ENCODE measurements at places on chromosomes 2 and 18.

DNA sequence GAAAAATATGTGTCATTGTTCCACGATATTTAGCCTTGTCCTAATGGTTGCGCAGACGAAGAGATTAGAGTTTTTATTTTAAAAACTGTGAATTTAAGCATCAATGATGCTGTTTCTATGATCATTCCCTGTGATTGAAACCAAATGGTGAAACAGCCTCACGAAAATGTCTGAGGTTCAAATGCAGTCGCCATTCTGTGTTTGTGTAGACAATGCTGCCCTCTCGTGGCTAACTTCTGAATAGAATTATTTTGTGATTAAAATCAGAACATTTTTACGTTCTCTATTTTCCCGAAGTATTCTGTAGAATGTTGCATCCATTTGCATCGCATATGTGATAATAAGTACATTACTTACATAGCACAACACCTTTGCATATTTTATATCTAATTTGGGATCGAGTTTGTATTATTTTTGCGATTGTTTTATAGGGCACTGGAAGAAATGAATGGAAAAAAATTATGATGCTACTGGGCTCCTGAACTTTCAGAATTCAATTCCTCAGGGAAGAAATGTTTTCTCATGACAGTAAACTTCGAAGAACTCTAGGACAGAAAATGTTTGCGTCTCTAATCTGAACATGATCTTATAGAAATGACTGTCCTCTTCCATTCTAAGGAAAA, 54.8 kb upstream of the CREB1 start:
- peak; percentile 66 for DNase-seq

DNA sequence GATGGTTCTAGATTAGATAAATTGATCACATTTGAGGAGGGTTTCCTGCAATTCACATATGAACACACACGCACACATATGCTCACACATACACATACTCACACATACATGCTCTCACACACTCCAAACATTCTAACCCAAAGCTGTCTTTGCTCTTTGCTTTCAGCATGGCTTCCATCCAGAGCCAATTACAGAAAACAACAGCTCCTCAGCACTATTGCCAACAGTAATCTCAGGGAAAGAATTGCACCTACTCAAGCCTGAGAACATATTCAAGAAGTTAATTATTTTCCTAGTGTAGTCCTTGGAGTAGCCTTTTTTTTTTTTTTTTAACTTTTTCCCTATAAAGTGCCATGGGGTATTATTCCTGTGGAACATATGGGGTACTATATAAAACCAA, 246.9 kb upstream of the PARD3B start:
- DNase-seq, result no peak

- no peak for DNase-seq
Observed at GRCh38 chr2:45983213-45983612, 314.0 kb upstream of the EPAS1 start.

DNA sequence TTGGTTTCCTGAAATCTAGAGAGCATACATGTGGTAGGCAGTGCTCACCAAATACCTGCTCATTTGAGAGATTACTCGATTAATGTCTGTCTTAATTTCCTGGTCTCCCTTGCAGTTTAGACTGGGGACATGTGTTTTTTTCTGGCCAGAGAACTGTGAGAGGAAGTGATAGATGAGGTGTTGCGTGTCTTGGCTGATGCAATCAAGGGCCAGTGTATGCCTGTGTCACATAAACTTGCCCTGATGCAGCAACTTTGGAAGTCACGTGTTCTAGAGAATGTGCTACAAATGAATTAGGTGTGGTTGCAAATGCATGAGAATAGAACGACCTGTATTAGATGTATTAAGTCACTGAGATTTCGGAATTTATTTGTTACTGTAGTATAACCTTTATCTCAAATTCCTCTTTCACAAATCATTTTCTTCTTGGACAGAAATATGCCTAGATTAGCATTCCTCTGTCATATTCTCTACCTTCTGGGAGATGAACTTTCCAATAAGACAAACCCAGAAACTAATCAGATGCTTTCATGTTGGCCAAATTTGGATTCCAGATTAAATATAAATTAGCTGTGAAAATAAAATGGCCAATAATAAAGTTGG, 9.9 kb upstream of the IL1A start:
- peak; percentile 67 for DNase-seq

DNA sequence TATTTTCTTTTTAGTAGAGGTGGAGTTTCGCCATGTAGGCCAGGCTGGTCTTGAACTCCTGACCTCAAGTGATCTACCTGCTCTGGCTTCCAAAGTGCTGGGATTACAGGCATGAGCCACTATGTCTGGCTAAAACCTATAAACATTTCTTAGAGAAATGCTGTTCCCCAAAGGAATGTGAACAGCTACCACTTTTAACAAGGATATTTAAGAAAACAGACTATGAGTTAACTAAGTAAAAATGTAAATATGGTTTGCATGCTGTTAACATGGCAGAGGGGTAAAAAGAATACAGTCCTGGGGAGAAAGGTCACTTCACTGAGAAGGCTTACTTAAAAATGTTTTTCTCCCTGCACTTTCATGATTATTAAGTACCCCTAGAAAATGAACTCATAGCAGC, 57.1 kb downstream of the SLC16A14 start:
- peak; percentile 75 for DNase-seq

DNA sequence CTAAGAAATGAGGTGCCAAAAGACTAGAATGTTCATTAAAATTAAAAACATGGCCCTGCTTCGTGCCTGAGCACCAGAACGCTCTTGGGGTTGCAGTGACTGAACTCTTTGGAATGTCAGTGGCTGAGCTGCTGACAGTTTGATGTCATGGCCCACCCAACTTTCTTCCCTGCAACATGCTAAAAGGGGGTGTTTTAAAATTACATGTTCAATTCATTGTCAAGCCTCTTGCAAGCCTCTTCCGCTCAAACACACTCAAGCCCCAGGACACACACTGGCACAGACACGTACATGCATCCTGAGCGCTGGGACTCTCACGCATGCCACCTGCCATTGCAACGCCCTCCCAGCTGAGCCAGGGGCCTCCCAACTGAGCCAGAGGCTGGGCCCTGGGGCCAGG, 12.6 kb downstream of the RUFY4 start:
- DNase-seq, result peak; percentile 96
